ENCODE measurements at places on chromosomes 12 and 14.
A peak's percentile ranks its signal among the peaks of the same experiment; 100 is the strongest.

- no peak for DNase-seq
Measured at GRCh38 chr12:124777399-124778372, 86.0 kb downstream of the SCARB1 start.

DNA sequence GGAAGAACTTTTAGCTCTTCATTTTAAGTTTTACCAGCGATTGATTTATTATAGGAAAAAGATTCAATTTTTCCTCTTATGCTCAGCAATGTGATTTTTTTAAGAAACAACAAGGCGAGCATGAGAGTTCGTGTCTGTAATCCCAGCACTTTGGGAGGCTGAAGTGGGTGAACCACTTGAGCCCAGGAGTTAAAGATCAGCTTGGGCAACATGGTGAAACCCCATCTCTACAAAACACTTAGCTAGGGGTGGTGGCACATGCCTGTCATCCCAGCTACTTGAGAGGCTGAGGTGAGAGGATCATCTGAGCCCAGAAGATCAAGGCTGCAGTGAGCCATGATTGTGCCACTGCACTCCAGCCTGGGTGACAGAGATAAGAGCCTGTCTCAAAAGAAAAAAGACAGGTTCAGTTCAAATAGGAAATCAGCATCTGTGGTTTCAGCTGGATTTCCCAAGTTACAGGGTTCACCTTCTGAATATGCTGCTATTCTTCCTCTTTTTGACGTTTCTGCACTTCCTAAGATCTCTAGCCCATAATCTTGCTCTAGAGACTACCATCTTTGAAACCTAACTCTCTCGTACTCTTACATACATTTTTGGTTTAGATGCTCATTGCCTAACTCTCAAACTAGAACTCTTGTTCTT, 274.7 kb downstream of the SEC23A start:
- no peak for DNase-seq

GRCh38 chr12:113248051-113248825, 27.0 kb downstream of the TPCN1 start:
- DNase-seq: no peak

DNA sequence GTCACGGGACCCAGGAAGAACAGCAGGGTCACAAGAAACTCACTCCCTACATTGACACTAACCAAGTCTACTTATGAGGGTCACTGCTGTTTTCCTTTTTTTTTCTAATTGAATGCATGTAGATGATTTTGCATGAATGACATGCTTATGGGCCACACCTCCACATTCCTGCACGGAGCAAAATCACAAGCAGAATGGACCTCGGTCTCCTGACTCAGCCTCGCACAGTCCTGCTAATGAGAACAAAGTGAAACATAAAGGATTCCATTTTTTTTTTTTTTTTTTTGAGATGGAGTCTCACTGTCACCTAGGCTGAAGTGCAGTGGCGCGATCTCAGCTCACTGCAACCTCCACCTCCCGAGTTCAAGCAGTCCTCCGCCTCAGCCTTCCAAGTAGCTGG, 12.3 kb downstream of the SCARB1 start:
- DNase-seq: no peak

DNA sequence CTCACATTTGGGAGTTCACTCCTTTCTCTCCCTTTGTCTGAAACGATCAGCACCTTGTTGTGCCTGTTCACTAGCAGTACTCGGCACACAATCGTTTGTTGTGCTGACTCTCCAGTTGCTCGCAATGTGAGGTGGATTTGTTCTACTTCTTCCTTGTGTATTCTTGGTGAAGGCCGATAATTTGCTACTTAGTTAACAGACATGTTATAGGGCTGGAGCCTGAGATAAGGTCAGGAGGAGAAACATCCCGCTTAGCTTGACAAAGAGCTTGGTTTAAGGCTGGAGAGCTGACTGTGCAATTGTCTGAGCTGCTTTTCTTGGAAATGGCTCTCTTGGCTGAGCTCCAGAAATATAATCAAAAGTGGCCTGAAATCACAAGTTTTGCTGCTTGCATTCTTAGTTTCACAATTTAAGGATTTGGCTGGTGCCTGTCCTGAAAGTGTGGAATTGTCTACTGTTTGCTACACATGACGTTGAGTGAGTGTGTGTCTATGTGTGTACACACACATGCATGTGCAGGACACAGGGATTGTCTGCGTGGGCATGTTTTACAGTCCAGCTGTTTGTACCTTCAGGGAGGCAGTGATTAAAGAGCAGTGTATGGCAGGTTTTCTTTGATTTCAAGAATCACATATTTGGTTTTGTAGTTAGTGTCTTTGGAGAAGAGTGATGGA, 77.7 kb downstream of the ARF6 start:
- DNase-seq: no peak

GRCh38 chr12:45435945-45436710, 220.2 kb downstream of the ANO6 start:
- DNase-seq: no peak

GRCh38 chr12:53145383-53146260, 34.9 kb upstream of the ZNF740 start:
- DNase-seq: no peak

DNA sequence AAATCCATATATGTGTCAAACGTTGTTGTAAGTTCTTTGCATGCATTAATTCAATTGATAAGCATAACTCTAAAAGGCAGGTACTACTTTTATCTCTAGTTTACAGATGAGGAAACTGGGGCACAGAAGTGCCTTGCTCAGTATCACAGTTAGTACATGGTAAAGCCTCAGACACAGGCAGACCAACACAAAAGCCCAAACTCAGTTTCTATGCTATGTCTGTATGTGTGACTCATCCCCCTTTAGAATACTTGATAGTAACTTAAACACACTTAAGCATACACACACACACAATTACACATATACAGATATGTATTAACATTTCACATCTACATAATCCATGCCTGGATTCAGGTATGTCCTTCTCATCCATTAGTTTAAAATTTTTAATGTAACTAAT, 88.0 kb downstream of the EPS8 start:
- no peak for DNase-seq

GRCh38 chr14:95317817-95318343, 1.8 kb downstream of the CLMN start:
- DNase-seq: no peak

DNA sequence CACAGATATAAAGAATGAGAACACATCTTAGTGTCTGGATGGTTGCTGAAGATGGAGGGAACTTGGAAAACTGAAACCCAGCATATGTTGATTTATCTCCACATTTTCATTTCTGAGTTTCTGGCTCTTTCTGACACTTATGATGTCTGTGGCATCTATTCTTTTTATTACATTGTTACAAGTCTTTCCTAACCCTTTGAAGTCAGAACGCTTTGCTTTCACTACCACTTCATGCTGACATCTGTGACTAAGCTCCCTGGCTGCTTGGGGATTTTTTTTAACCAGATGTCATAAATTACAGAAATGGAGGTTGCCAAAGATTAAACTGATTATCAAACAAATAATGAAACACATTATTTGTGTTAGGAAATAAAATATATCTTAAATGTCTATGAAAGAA, 188.7 kb downstream of the KITLG start:
- no peak for DNase-seq

DNA sequence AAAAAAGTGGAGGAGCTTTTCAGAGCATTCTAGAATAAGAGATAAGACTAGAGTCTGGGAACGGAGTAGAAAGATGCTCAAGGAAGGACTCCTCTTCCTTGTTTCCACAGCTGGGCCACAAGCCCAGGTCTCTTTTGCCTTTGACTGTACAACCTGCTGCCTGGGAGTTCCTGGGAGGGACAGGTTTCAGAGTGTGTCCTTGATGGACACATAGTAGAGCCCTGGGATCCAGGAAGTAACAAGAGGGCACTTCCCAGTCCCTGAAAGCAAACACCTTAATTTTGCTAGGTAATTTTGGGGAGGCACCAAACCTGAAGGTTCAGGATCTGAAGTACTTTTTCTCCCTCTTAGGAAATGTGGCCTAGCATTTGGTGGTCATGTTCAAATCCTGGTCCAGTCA, 44.4 kb downstream of the CHST11 start:
- DNase-seq: no peak

GRCh38 chr14:95183082-95183481, 25.8 kb upstream of the DICER1 start:
- DNase-seq: no peak

GRCh38 chr14:75077794-75078193, 8.4 kb downstream of the ZC2HC1C start:
- DNase-seq: no peak

- DNase-seq: no peak
Measured at GRCh38 chr14:28783664-28784063, 17.1 kb downstream of the FOXG1 start.

DNA sequence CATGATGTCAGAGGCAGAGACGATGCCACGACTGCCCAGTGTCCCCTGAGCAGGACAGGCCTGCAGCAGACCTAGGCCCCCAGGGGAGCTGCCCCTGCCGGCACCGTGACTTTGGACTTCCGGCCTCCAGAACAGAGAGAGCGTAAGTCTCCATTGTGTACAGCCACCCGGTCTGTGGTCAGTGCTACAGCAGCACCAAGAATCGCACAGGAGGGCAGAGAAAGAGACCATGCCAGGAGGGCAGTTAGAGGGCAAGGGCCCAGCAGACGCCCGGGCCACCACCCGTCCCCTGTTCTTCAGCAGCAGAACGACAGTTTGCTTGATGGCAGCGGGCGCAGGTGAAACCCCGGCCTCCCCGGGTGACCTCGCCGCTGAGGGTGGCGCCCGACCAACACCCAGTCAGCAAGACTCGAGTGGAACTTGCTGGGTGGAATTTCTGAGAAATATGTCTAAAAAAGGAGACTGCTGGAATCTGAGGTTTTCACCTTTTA, 19.7 kb downstream of the GALNT9 start:
- DNase-seq: no peak

- no peak for DNase-seq
Measured at GRCh38 chr14:36021030-36021422, 155.5 kb downstream of the PTCSC3 start.

- DNase-seq: no peak
Measured at GRCh38 chr14:71246539-71246938, 339.3 kb downstream of the PCNX1 start.

- no peak for DNase-seq
Measured at GRCh38 chr12:108696111-108696995, 35.0 kb downstream of the CORO1C start.

DNA sequence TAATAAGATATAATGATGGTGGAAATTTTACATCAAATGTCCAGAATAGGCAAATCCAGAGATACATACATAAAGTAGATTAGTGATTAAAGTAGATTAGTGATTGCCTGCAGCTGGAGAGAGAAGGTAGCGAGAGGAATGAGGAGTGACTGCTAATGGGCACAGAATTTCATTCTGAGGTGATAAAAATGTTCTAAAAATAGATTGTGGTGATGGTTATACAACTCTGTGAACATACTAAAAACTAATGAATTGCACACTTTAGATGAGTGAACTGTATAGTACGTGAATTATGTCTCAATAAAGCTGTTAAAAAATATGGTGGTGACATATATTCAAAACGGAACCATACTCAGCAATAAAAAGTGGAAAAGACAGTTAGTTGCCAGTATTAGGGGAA, 41.7 kb downstream of the PPP2R5E start:
- no peak for DNase-seq

DNA sequence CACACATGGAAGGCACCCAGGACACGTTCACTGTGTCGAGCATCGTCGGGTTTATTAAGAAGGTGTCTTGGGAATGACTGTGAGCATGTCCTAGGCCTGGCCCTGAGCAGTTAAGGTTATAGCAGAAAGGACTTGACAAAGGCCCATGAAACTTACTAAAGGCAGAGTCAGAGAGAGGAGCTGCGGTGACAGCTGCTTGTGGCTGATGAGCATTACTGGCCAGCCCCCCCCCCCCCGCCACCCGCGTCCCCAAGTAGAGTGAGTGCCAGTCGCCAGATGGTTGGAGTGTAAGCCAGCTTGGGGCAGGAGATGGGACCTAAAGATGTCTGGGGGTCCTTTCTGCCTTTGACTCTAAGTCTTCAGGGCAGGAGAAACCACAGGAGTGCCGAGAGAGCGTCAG, 169.9 kb downstream of the TSPAN9 start:
- DNase-seq: no peak

DNA sequence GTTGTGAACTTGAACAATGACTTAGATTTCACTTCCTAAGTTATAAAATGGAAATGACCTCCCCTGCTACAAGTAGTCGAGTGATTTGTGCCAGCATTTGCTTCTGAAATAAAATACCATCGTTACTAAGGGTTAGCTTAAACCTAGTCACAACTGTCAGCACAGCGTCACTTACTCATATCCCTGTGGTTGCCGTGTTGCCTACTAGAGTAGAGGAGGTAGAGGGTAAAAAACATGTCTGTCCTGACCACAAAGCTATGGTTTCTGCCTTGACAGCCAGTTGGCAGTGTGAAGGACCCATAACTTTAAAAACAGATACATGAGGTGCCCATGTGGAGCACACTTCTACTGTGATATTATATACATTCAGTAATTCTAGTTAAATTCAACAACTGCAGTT, 234.2 kb upstream of the RGS6 start:
- DNase-seq: no peak

- DNase-seq: peak; percentile 24
Measured at GRCh38 chr14:56855891-56856461, 45.7 kb upstream of the OTX2 start.

GRCh38 chr12:31518680-31519227, 72.2 kb downstream of the DENND5B start:
- DNase-seq: no peak

DNA sequence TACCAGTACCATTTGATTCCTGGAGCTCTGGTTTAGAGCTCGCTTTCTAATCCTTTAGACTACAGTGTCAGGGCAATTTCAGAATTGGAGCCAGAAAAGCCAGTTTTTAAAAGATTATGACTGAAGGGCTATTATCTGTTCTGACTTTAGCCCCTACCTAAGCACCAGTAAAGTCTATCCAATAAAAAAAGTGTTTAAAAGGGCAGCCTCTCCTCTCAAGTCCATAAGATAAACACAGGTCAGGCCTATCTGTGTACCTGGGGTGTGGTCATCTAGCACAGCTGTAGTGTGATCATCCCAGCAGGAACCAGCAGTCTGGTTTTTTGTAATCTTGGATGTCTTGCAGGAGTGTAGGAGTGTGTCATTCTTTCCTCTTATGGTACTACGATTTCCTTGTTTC, 6.6 kb downstream of the APPL2 start:
- DNase-seq: no peak

DNA sequence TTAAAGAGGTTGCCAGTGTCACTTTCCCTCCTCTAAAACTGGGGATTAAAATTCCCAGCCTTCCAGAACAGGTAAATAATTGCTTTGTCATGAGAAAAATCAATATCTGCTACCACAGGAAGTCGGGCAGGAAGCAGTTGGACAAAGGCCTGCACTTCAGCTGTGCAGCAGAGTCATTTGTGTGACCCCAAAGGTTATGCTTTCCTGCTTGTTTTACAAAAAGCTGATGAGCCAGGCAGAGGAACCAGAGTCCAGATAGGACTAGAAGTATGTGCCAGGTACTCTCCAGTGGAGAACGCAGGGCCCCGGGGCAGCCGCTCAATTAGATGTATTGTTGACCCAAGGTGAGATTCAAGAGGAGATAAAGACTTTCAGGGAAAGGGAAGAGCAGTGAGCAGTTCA, 117.1 kb upstream of the FRMD6 start:
- DNase-seq: peak; percentile 20

- DNase-seq: no peak
Measured at GRCh38 chr12:71138011-71138410, 19.8 kb downstream of the TSPAN8 start.

All from HuH-7 (cell line).